ENCODE measurements at places on chromosomes 2 and 18.

DNA sequence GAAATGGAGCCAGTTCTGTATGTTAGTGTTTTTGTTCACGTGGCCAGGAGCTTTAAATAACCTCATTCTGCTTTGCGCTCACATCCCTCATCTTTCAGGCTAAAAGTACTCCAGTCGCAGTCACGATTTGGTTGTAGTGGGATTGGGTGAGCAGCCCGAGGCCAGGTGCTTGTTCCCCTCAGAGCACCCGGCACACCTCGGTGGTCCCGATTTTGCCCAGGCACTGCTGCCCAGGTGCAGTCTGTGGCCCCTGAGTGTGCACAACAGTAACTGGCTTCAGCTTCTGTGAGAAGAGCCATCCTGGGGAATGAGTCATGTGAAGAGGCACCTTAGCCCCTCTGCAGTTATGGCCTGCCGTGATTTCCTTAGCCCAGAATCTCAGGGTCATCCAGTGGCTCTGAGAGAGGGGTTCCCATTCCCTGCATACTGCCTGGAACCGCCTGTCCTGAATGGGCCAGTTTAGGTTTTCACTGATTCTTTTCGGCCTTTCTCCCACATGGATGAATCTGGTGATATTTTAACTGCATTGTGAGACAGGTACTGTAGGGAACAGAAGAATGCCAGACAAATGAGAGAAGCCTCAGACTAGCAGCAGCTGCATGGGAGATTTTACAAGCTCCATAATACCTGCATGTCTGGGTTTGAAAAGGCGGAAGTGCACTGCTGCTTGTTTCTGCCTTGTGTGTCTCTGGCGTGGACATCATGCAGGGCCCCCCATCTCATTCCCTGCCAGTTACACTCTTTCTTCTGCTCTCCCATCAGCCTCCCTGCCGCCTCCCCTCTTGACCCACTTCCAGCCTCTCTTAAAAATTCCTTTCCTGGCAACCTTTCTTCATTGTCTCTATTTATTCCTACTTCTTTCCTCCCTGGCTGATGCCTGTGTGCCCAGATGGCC is 33.5 kb downstream of the IMPA2 start:
- DNase-seq, result no peak

DNA sequence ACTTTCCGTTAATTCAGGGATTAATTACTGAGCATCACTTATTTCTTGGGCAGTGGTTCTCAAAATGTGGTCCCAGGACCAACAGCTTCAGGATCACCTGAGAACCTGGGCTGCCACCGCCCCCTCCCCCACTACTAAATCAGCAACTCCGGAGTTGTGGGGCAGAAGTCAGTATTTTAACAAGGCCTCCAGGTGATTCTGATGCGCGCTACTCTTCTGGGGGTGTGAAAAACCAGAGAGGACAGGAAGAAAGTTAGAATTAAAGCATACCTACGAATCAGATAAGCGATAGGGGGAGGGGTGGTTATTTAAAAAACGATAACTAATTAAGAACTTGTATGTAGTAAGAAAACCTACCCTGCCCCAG is 319 bp downstream of the ZSCAN30 start:
- no peak for DNase-seq

DNA sequence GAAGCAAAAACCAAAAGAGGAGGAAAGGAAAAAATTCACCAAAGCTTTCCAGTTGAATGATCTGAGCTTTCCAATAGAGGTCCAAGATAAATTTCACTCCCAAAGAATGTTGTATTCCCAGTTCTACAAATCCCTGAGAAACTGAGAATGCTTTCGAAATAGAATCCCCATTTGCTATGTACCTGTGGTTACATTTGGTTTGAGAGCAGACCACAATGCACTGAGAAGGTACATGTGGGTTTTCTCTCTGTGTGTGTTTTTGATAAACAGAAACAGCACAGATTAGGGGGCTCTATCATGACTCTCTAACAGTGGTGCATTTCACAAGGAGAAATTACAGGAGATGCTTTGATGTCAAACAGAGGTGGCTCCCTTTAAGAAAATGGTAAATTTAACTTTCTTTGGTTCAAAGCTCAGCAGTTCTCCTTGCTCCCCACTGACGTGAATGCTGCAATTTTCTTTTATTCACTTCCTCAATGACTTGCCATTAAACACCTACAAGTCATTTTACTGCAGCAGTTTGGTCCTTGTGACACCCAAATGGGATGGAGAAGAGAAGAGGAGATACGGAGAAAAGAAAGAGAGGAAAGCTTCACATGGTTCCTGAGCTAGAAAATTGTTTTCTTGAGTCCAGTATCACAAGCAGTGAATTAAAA is 108.7 kb downstream of the EPHA4 start:
- no peak for DNase-seq

DNA sequence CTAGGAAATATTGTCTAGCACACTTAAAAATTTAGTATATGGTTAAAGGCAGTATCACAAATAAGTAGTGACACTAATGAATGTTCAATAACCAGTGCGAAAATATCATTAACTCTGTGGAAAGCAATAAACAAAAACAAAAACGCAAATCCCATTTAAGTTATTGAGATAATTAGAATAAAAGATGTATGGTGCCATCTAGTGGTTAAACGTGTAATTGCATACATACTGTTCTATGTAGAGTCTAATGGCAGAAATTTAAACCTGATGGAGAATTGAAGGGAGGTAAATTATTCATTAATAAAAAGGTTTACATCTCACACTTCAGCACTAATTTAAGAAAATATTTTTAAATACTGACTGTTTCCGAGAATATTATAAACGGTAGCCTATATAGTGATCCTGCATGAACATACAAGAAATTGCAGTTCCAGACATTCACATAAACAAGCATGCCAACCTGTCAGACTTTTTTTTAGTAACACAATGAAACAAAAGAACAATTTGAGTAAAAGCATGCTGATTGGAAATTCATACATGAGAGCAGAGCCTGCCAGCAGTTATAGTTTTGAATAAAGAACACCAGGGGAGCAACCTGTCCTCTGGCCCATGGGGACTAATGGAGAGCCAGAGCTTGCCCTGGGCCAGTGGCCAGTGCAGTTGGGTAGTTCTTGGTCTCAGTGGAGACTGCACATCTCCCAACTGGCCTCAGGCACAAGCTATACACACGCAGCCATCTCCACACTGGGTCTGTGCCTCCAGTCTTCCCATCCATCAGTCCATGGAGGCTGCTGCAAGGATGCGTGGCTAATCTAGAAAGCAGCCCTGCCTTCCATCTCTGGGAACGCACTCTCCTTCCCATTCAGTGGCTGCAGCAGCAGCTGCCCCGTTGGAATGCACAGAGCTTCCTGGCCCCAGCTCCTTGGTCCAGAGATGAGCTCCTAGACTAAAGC is 28.0 kb downstream of the GCG start:
- no peak for DNase-seq

- no peak for DNase-seq
Observed at GRCh38 chr2:138948070-138948539, 167.9 kb upstream of the NXPH2 start.

DNA sequence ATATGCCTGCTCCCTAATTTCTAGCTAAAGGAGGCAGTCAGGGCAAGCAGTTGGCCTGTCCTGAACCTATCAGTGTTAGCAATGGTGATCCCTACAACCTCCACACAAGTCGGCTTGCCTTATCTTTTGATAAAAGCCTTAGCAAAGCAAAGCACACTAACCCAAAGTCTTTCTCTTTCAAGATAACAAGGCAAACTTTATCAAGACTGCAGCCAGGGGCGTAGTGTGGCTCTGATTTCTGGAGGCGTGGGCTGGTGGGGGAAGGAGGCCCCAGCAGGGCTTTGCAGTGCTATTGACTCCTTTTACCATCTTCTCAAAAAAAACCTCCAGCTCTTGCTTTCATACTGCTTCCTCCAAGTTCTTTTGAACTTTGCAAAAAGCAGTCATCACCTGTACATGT is 40.2 kb upstream of the LAMA1 start:
- DNase-seq, result no peak

DNA sequence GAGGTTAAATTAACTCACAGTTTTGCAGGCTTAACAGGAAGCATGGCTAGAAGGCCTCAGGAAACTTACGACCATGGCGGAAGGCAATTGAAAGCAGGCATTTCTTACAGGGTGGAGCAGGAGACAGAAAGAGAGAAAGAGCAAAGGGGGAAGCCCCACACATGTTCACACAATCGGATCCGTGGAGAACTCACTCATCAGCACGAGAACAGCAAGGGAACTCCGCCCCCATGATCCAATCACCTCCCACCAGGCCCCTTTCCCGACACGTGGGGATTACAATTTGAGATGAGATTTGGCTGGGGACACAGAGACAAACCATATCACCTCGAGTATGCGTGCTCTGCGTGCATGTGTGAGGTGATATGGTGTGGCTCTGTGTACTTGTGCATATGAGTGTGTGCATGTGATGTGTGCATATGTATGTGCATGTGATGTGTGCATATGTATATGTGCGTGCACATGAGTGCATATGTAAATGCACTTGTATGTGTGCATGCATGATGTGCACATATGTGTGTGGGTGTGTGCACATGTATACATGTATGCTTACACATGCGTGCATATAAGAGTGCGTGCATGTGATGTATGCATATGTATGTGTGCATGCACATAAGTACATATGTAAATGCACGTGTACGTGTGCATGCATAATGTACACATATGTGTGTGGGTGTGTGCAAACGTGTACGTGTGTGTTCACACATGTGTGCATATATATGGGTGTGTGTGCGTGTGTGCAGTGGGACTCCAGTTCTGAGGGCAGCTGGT is 108.7 kb upstream of the HDAC4 start:
- no peak for DNase-seq

DNA sequence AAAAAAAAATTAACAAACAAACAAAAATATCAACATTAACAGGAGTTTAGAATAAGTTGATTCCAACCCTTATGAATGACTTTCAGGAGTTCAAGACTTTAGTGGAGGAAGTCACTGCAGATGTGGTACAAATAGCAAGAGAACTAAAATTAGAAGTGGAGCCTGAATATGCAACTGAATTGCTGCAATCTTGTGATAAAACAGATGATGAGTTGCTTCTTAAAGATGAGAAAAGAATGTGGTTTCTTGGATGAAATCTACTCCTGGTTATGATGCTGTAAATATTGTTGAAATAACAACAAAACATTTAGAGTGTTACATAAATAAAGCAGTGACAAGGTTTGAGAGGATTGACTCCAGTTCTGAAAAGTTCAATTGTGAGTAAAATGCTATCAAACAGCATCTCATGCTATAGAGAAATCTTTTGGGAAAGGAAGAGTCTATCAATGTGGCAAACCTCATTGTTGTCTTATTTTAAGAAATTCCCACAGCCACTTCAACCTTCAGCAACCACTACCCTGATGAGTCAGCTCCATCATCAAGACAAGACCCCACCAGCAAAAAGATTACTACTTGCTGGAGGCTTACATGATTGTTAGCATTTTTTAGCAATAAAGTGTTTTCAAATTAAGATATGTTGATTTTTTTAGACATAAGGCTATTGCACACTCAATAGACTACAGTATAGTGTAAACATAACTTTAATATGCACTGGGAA is 42.7 kb upstream of the TAF4B start:
- no peak for DNase-seq

- no peak for DNase-seq
Observed at GRCh38 chr2:3010001-3010400, 367.6 kb downstream of the EIPR1 start.

Measured in stimulated activated CD8-positive, alpha-beta memory T cell treated with anti-CD3 and anti-CD28 coated beads, Interleukin-12 subunit alpha, Interleukin-12 subunit beta, amount 100 ng/mL, for 1 hour (primary cell).